ENCODE measurements at places on chromosomes 13 and 19. TPM values are rescaled to one million over a fixed set of nuclear protein-coding genes. Genes with fewer than 3 reads are reported as not detected.

CEACAM4 gene
- 9.0 TPM for polyA plus RNA-seq

NFIX gene
- 1.5 TPM for polyA plus RNA-seq

DNA sequence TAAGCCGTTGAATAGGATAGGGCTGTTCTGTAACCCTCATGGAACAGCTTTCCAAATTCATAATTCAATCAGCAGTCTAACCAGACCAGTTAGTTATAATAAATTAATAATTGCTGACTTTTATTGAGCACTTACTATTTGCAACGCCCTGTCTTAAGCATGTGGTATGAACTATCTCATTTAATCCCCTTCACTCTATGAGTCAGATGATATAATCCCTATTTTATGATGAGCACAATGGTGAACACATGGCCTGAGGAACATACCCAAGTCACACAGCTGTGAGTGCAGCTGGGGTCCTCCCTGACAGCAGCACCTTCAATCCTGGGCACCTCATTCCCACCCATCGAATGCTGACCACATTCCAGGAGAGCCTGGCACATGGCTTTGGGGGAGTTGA lies 28.0 kb upstream of the SACS start:
- H3K4me3 ChIP-seq, result no peak overlapping the region
- no peak for DNase-seq
- no peaks in the 10 kb centered on the region for H3K36me3 ChIP-seq
- peak overlapping the region; percentile 1 for H3K27ac ChIP-seq
- H3K4me1 ChIP-seq, result peaks cover 33% of the 10 kb centered on the region

DNA sequence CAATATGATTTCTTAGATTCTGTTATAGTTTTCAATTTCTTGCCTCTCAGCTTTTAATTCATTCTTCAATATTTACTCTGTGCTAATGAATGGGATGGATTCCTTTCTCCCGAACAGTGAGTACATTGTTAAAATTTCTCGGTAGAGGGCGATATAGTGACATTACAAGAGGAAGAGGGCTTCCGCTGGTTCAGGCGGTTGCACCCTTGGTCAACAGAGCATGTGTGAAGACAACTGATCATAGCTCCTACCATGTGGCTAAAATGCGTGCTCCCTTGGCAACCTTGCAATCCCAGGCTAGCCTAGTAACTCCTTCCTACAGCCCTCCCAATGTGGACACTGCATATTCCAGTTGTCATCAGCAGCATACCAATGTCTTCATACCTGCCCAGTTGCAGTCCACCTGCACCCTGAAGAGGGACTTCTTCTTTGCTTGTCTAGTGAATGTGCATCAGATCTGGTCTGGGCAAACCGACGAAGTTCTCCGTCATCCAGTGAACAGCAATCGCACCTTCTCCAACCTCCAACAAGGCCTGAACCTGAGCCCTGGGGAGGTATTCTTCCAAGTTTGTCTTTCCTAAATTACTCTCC lies 653.0 kb upstream of the GPC6 start:
- H3K4me3 ChIP-seq, result no peak overlapping the region
- no peaks in the 10 kb centered on the region for H3K36me3 ChIP-seq
- no peak overlapping the region for H3K27ac ChIP-seq

DNA sequence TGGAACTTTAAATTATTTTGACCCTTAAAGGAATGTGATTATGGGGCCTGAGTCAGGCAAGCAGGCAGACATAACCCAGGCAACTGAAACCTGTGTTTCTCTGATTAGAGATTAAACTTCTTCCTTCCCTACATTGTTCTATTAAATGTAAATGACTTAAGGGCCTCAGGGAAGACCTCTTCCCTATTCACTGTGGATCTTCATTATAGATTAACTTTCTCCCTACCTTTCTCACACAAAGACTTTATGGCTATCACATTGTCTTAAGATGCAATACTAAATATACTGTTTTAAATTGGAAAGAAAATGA lies 8.8 kb upstream of the METTL21C start:
- H3K36me3 ChIP-seq, result no peaks in the 10 kb centered on the region
- no peaks in the 10 kb centered on the region for H3K27me3 ChIP-seq
- DNase-seq, result no peak
- H3K4me1 ChIP-seq, result no peaks in the 10 kb centered on the region
- H3K4me3 ChIP-seq, result no peak overlapping the region

GRCh38 chr13:59088716-59089115 lies 1075.0 kb downstream of the DIAPH3 start:
- H3K27me3 ChIP-seq, result no peaks in the 10 kb centered on the region
- no peaks in the 10 kb centered on the region for H3K4me1 ChIP-seq
- no peak for DNase-seq
- no peak overlapping the region for H3K4me3 ChIP-seq

DNA sequence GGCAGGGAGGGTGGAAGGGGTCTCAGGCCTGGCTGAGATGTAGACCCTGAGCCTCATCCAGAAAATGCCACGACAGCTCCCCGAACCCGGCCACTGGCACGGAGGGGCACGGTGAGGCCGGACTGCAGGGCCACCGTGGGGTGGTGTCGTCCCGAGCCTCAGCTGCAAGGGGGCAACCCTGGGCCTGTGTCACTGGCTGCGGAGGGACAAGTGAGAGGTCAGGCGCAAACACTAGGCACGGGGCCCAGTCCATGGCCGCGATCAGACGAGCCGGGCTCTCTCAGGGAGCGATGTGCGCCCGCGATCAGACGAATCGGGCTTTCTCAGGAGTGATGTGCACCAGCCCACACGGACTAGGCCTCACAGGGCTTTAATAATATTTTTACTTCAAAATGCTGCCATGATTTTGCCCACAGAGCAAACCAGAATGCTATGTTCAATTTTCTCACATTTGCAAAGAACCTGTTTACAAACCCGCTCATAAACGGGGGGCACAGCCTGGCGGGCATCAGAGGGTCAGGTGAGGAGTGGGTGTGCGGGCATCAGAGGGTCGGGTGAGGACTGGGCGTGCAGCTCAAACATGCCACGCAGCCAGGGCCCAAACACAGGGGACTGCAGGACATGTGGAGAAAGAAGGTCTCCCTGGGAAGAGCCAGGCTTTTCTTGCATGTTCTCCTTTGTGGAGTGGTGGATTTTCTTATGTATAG lies 42.6 kb upstream of the C13orf46 start:
- no peak overlapping the region for H3K4me3 ChIP-seq
- H3K27me3 ChIP-seq, result no peaks in the 10 kb centered on the region
- DNase-seq, result no peak
- H3K4me1 ChIP-seq, result no peaks in the 10 kb centered on the region

DNA sequence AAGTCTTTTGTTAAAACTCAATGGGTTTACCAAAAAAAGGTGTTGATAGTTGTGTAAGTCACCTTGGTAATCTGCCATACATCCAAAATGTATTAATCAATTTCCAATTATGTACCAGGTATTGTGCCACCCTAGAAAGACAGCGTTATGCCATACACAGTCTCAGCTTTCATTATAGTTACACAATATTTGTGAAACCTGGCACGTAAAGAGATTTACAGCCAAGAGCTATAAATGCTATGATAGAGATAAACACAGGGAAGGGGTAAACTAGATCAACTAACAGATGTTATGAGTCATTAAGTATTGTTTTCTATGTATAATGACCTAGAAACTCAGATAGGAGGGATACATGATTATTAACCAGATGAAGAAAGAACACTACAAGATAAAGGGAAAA lies 725.6 kb upstream of the SLITRK5 start:
- no peaks in the 10 kb centered on the region for H3K4me1 ChIP-seq
- no peaks in the 10 kb centered on the region for H3K27me3 ChIP-seq
- no peak overlapping the region for H3K27ac ChIP-seq
- DNase-seq, result no peak
- no peak overlapping the region for H3K4me3 ChIP-seq

- no peaks in the 10 kb centered on the region for H3K4me1 ChIP-seq
- H3K36me3 ChIP-seq, result no peaks in the 10 kb centered on the region
- H3K4me3 ChIP-seq, result no peak overlapping the region
- DNase-seq, result no peak
- H3K27me3 ChIP-seq, result no peaks in the 10 kb centered on the region
- no peak overlapping the region for H3K27ac ChIP-seq
Observed at GRCh38 chr13:59178344-59178743, 985.4 kb downstream of the DIAPH3 start.

- H3K4me1 ChIP-seq, result peaks cover 3% of the 10 kb centered on the region
- no peak overlapping the region for H3K27ac ChIP-seq
- H3K27me3 ChIP-seq, result no peaks in the 10 kb centered on the region
- H3K4me3 ChIP-seq, result no peak overlapping the region
- peak; percentile 20 for DNase-seq
Observed at GRCh38 chr19:41601771-41602170, 25.1 kb downstream of the CEACAM4 start.

DNA sequence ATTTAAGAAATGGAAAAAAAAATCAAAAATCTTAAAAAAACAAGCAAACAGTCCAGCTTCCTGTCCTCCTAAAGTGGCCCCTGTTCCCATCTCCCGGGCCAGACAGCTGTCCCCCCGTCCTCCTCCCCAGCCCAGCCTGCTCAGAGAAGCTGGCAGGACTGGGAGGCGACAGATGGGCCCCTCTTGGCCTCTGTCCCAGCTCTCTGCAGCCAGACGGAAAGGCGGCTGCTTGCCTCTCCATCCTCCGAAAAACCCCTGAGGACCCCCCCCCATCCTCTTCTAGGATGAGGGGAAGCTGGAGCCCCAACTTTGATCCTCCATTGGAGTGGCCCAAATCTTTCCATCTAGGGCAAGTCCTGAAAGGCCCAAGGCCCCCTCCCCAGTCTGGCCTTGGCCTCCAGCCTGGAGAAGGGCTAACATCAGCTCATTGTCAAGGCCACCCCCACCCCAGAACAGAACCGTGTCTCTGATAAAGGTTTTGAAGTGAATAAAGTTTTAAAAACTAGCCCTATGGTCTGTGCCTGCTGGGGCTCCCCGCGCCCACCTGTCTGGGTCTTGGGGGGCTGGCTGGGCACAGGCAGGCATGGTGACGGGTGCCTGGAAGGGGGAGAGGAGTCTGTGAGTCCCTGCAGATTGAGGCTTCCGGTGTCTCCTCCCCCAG lies 3.8 kb downstream of the GADD45GIP1 start:
- peaks cover 36% of the 10 kb centered on the region for H3K4me1 ChIP-seq
- peak overlapping the region; percentile 60 for H3K27ac ChIP-seq
- no peak for DNase-seq
- no peak overlapping the region for H3K4me3 ChIP-seq

Measured in spleen (tissue), 13 donors.